ENCODE measurements at places on chromosomes 16 and 17. TPM values are rescaled to one million over a fixed set of nuclear protein-coding genes. Genes with fewer than 3 reads are reported as not detected.

Gene FOXJ1
- 0.20 TPM for total RNA-seq

DNA sequence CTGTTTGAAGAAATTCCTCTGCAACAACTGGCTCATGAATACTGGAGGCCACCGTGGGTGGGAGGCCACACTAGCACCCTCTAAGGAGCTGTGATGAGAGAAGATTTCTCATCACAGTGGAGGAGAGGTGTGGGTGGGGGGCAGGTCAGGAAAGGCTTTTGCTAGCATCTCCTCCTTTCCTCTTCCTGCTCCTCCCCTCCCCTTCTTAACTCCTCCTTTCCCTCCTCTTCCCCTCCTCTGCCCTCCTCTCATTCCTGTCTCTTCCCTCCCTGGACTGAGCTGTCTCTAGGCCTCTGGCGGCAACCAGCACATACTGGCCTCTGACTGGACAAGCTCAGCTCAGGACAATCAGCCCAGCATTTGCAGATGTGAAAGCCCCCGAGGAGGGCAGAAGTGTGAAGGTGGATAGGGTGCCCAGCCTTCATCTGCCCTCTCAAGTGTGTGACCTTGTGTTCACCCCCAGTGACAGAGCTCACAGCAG is 19.0 kb upstream of the LHX1 start:
- H3K27me3 ChIP-seq = peaks cover 26% of the 10 kb centered on the region
- no peak overlapping the region for H3K27ac ChIP-seq
- DNase-seq = no peak
- H3K4me1 ChIP-seq = peaks cover 8% of the 10 kb centered on the region
- H3K36me3 ChIP-seq = no peaks in the 10 kb centered on the region

Gene CHST4
- not detected for total RNA-seq

Gene MIEF2
- 8.5 TPM for total RNA-seq

- H3K27me3 ChIP-seq = no peaks in the 10 kb centered on the region
- DNase-seq = no peak
- H3K27ac ChIP-seq = no peak overlapping the region
- H3K4me3 ChIP-seq = peak overlapping the region; percentile 7
- H3K4me1 ChIP-seq = peaks cover 44% of the 10 kb centered on the region
- peaks cover 8% of the 10 kb centered on the region for H3K36me3 ChIP-seq
These were observed 2.4 kb downstream of the AMFR start for GRCh38 chr16:56422896-56423441.
